ENCODE measurements at places on chromosomes 13 and 19.

GRCh38 chr19:58355908-58356765, 2.8 kb upstream of the A1BG start:
- DNase-seq: peak; percentile 43

DNA sequence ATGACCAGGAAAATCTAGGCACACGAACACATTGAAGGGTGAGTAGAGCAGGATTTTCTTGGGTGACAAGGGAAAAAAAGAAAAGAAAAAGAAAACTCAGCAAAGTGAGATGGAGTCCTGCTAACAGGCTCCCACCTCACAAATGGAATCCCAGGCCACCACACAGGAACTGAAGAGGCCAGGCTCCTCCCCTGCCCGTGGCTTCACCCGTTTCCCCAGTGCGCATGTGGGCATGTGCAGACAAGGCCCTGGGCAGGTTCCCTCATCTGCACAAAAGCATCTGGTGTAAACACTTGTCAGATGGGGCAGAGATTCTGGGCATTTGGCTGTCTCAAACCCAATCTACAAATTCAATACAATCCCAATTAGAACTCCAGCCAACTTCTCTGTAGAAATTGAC, 24.5 kb downstream of the CFAP97D2 start:
- no peak for DNase-seq

DNA sequence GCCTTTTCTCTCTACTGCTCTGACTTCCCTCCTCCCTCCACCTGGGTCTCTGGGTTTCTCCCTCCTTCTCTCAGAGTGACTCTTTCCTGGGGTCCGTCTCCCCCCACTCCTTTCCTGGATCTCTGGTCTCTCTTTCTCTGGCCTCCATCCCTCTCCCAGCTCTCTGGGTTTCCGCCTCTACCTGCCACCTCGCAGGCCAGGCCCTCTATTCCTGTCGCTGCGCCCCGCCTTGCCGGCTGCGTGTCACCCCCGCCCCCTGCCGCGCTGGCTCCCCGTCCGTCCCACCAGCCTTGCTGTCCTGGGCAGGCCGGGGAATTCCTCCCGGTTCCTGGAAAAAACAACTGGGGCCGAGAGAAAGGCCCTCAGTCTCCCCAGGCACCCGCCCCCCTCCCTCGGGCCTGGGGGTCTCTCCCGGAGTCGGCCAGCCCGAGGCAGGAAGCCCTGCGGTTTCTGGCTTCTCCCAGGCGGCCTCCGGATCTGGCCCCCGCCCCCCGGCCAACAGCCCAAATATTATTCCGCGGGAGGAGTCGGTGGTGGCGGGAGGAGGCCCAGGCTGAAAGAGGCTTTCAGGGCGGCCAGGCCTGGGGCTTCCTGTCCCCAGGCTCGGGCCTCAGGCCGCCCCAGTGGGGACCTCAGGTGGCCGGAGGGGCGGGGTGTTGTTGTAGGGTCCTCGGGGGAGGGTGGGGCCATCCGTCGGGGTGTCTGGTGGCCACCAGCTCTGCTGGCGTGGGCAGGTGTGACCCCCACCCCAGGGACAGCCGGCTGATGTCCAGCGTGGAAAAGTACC, 9.3 kb downstream of the IRF2BP1 start:
- DNase-seq: no peak

GRCh38 chr13:28582225-28582891, 76.6 kb upstream of the POMP start:
- DNase-seq: no peak

GRCh38 chr13:32861304-32861703, 154.9 kb upstream of the KL start:
- no peak for DNase-seq

All from AG08396 (cell line).